Upper lobe of right lung (tissue), 1 donor: ENCODE measurements at places on chromosomes 1 and 21. TPM values are rescaled to one million over a fixed set of nuclear protein-coding genes. Genes with fewer than 3 reads are reported as not detected.

DNA sequence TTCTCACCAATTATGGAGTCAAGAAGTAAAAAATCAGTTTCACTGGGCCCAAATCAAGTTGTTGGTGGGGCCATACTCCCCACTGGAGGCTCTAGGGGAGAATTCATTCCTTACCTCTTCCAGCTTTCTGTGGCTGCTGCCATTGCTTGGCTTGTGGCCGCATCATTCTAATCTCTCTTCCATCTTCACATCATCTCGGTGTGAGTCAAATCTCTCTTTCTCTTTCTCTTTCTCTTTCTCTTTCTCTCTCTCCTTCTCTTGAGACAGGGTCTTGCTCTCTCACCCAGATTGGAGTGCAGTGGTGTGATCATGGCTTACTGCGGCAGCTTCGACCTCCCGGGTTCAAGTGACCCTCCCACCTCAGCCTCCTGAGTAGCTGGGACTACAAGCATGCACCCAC is 28.1 kb downstream of the FAM89A start:
- no peak for DNase-seq

GRCh38 chr1:184188037-184188436 is 136.5 kb downstream of the TSEN15 start:
- no peak for DNase-seq

DNA sequence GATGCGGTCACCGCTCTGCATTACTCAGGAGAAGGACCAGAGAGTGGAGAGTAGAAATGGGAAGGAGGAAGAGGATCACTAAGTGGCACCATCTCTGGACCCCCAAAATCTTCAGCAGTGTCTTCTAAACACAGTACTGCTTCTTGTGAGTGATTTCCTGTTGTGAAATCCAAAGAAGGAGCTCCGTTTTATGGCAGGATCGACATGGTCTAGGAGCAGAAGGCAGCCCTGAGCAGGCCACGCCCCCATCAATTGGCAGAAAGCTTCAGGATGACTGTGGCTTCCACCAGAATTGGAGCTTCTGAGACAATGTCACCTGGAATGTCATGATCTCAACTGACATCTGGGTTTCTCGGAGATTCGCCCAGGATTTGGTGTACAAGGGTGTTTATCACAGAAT is 171.5 kb downstream of the ADSS2 start:
- peak; percentile 25 for DNase-seq

GRCh38 chr21:39105341-39105765 is 77.9 kb downstream of the PSMG1 start:
- DNase-seq, result no peak

DNA sequence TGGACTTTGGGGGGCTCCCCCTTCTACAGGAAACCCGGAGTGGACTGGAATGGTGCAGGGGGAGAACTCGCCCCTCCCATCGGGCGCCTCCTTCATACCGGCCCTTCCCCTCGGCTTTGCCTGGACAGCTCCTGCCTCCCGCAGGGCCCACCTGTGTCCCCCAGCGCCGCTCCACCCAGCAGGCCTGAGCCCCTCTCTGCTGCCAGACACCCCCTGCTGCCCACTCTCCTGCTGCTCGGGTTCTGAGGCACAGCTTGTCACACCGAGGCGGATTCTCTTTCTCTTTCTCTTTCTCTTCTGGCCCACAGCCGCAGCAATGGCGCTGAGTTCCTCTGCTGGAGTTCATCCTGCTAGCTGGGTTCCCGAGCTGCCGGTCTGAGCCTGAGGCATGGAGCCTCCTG is at the start of gene TNFRSF14:
TNFRSF14 (plus strand) TSS at position 95 of the 401 bp plus-strand sequence; CDS start at position 389, 294 bp downstream.
- DNase-seq, result peak; percentile 84

DNA sequence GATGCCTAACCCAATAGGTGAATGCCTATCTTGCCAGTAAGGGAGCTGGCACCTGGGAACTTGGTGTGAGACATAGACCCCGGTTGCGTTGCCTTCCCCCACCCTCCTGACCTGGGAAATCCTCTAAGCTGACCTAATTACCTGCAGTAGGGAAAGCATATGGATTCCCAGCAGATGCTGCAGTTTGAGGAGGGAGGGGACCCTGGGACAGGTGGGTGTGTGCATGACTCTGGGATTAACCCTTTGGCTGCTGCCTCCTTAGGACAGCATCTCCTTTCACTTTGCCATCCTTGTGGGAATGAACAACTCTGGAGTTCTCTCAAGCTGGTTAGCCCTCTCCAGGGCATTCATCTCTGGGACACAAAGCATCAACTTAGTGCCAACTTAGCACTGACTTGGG is 16.4 kb upstream of the NFASC start:
- DNase-seq, result no peak

- no peak for DNase-seq
Observed at GRCh38 chr1:18926315-18927081, 24.1 kb upstream of the ALDH4A1 start.

DNA sequence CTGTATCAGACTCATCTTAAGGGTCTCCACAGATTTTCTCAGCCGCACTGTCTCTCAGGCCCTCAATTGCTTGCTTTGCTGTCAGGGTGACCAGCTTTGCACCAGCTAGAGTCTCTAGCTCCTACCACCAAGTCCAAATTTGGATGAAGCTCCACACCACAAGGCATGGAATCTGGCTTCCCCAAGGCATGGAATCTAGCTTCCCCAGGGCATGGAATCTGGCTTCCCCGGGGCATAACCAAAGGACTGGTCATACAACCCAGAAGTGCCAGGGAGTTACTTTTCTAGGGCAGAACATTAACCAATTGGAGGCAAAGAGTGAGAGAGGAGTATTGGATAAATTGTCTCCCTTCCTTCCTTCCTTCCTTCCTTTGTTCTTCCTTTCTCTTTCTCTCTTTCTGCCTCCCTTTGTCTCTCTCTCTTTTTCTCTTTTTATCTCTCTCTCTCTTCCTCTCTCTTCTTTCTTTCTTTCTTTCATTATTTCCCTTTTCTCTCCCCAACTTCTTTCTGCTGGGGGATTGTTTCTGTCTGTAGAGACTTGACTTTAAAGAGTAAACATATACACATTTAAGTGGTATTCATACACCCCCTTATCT is 76.9 kb upstream of the HAO2 start:
- DNase-seq, result no peak

DNA sequence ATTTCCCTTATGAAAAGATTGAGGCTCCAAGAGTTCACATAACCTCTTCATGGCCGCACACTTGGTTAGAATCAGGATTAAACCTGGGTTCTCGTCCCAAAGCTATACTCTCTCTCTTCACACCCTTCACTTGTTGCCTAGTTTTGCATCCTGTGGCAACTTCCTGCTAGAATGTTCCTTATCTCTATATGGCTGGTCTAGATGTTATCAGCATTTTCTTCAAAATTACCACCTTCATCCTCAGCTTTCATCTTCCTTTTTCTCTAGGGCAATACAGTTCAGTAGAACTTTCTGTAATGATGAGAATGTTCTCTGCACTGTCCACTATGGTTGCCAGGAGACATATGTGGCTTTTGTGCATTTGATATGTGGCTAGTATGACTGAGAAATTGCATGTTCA is 31.1 kb upstream of the BCAR3 start:
- DNase-seq, result no peak

DNA sequence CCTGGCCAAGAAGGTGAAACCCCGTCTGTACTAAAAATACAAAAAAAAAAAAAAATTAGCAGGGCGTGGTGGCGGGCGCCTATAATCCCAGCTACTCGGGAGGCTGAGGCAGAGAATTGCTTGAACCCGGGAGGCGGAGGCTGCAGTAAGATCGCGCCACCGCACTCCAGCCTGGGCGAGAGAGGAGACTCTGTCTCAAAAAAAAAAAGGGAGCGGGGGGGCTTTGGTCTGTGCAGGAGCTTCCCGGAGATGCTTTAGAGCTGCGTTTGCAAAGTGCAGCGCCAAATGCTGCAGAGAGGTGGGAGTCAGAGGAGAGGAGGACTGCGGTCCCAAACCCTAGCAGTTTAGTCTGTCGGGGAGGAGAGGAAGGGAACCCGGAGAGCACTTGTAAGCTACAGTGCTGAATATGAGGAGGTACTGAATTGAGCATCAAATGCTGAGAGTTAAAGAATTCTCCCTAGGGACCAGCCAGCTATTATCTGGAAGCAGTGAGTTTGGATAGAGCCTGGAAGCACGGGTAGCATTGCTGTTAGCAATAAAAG is 569 bp downstream of the FALEC start:
- DNase-seq, result no peak

DNA sequence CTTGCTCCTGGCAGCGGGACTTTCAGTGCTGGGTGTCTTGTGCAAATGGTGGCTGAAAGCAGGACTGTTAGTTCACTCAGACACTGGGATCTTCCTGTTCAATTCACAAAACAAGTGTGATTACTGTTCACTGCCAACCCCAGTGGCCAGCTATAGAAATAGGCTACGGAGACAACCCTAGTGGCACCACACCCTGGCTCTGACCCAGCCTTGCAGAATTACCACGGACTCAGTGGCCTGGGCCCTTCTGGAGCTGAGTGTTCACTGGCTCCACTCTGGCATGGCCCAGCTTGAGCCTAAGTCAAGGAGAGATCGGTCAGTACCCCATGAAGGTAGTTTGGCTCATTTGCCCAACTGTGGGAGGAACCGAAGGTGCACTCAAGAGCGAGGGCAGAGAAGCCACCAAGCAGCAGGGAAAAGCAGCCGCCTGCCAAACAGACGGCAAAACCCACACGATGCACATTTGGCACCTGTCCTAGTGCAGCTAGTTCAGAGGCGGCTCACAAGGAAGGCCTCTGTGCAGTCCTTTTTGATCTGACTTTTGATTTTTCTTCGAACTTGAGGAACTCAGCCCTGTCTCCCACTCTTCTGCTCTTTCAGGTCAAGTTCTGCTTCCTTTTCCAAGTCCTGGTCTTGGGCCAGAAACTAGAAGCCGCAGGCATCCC is 5.9 kb downstream of the KIAA2013 start:
- DNase-seq, result no peak

DNA sequence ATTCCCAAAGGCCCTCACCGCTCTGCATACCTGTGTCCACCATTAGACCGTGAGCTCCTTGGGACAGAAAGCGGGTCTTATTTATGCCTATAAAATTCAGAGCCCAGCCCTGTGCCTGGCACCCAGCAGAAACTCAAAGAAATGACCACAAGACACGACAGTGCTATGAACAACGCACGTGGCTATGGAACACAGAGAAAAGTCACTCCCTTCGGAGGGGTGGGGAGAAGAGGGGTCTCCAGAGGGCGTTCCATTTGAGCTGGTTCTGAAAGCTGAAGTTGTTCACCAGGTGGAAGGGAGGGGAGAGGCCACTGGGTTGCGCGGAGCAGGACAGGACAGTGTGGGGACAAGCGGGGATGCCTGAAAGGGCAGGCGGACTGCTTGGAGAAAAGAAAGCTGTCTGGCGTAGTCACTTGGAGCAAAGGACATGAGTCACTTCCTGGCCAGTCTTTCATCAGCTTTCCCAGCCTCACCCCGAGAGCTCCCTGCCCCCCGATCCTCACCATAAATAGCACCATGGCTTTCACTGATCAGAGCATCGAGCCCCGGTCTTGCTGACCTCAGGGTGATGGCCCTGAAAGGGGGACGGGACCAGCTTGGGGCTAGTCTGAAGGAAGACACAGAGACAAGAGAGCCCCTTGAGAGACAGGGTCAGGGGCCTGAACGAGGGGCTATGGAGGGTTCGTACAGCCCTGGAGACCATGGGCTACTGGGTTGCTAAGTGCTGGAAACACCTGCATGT is 28.5 kb downstream of the ECE1 start:
- no peak for DNase-seq

DNA sequence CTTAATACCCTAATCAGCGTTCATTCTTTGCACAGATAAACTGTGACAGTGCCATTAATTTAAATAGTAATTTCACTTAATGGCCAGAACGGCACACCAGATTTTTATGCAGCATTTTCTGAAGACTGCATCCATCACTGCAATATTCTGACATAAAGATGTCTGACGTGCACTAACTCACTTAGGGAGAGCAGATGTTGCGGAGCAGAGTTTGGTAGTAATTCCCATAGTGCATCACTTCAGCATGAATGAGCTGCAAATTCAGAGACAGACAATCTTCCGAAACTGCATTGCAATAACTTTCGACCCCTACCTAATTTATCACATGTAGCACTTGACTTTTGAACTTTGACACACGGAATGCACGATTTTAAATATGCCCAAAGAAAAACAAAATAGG is 225.3 kb downstream of the KCTD3 start:
- DNase-seq, result no peak

GRCh38 chr1:31396633-31397351 is 16.2 kb upstream of the SERINC2 start:
- no peak for DNase-seq

GRCh38 chr1:173590557-173590956 is 12.3 kb downstream of the SLC9C2 start:
- DNase-seq, result no peak

GRCh38 chr1:214123061-214123784 is 135.4 kb downstream of the PROX1 start:
- DNase-seq, result no peak

The FAM72A gene
- 4.4 TPM for total RNA-seq

The PDC gene
- not detected for total RNA-seq

The HLX gene
- 14.9 TPM for total RNA-seq
